ENCODE measurements at places on chromosomes 2 and 18. TPM values are rescaled to one million over a fixed set of nuclear protein-coding genes. Genes with fewer than 3 reads are reported as not detected.

Gene HK2
- total RNA-seq = 3.8 TPM

Gene FZD7
- 24.6 TPM for total RNA-seq

Gene ELMOD3
- total RNA-seq = 10.4 TPM

Gene TCF23
- total RNA-seq = 0.10 TPM

Gene POTEC
- total RNA-seq = not detected

Gene TMEM247
- not detected for total RNA-seq

Gene ESPNL
- not detected for total RNA-seq

- no peak for DNase-seq
Measured at GRCh38 chr2:219368690-219369191, 19.0 kb downstream of the DNPEP start.

DNA sequence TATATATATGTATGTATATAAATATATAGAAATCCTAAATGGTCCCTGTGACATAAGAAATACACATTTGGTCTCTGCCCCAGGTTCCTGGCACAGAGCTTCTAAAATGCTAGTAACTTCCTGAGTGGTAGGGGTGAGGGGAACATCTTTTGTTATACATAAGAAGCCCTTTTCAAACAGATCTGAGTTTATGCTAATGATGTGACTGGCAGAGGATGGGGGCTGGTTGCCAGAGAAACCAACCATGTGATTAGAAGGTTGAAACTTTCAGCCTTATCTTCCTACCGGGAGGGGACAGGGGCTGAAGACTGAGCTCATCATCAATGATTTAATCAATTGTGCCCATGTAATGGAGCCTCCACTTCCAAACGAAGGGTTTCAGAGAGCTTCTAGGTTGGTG, 16.3 kb downstream of the MFSD2B start:
- no peak for DNase-seq

DNA sequence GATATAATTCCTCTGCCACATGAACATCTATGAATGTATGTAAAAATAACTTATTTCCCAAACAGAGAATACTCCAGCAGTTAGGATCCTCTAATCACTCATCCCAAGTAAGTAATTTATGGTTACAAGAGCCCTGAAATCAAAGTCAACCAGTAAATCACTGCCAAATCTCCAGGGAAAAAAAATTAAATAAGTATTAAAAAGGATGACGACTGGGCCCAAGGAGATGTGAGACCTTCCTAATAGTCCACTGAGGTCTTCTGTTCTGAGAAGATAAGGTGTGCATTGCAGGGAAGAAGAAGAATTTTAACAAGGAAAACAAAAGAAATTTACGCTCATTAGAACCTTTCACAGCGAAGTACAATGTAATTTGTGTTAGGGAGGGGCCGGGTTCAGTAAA, 28.0 kb upstream of the WDR75 start:
- DNase-seq = no peak
